ENCODE measurements at places on chromosomes 5 and 9.

DNA sequence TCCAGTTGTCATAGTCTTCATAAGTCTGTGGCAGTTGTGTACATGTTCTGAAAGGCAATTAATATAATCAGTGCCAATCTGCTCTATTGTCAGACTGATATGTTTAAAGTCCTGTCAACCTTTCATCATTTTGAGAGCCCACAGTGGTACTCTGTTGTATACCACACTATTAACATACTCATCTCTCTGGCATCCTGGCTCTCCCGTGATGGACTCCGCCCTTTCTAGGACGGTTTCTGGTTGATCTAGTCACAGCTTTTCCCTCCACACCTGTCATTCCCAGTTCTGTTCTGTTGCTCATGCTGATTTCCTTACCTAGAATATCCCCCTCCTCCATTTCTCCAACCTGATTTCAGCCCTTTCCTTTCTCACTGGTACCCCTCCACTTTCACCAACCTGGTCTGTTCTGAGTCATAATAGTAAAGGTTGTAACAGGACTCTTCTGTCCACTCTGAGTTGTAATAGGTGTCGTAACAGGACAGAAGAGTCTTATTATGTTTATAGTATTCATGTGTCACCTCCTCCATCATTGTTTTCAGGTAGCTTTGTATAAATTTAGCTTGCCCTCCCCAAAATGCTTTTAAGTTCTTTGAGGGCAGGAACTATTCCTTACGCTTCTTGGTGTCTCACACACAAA is 4.1 kb downstream of the PTCD2 start:
- no peak for DNase-seq

DNA sequence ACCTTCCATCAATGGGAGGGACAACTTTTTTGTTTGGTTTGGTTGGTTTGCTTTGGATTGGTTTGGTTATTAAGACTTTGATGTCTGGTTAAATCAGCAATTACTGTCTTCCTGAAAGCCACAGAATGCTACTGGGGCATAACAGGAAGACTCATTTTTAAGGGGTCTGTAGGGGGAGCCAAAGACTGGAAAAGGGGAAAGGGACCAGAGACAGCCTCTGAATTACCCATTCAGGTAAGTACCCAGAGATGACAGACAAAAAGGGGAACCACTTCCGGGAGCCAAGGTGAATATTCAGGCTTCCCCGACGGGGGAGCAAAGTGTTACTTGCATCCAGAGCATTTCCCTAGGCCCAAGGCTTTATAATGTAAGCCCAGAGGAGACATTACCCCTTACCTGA is 4.6 kb upstream of the FEM1C start:
- no peak for DNase-seq

- DNase-seq = no peak
These were observed at the start of gene F2RL2 for GRCh38 chr5:76622973-76623596. Gene F2RL2 (minus strand): TSS chr5:76623403. CDS start chr5:76623230, 173 bp downstream.

GRCh38 chr9:83349031-83349430 is 189.2 kb downstream of the FRMD3 start:
- DNase-seq = no peak

- DNase-seq = no peak
These were observed 8.3 kb downstream of the GLE1 start for GRCh38 chr9:128512820-128513219.

DNA sequence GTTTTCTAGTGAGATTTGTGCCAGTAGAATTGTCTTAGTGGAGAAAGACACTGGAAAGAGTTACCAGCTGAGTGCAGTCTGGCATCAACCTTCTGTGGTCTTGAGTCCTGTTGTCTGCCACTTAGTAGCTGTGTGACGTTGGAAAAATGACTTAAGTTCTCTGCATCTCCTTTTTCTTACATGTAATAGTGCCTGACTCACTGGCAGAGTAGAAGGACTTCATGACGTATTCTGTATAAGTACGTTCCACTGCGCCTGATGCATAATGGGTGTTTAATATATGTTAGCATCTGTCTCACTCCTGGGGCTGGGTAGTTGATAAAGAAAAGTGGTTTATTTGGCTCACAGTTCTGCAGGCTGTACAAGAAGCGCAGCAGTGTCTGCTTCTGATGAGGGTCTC is 144.8 kb downstream of the ST8SIA4 start:
- DNase-seq = no peak

DNA sequence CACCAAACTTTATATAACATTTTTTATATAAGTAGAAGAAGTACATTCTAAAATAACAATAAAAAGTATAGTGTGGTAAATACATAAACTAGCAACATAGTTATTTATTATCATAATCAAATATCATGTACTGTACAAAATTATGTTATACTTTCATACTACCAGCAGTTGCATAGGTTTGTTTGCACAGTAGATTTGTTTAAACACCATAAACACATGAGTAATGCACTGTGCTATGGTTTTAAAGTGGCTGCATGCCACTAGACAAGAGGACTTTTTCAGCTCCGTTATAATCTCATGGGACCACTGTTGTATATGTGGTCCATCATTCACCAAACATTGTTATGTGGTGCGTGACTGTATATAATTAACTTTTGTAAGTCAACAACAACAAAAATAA is 137.6 kb downstream of the DRD1 start:
- no peak for DNase-seq

- DNase-seq = no peak
These were observed 38.3 kb downstream of the RGS3 start for GRCh38 chr9:113501852-113502251.

DNA sequence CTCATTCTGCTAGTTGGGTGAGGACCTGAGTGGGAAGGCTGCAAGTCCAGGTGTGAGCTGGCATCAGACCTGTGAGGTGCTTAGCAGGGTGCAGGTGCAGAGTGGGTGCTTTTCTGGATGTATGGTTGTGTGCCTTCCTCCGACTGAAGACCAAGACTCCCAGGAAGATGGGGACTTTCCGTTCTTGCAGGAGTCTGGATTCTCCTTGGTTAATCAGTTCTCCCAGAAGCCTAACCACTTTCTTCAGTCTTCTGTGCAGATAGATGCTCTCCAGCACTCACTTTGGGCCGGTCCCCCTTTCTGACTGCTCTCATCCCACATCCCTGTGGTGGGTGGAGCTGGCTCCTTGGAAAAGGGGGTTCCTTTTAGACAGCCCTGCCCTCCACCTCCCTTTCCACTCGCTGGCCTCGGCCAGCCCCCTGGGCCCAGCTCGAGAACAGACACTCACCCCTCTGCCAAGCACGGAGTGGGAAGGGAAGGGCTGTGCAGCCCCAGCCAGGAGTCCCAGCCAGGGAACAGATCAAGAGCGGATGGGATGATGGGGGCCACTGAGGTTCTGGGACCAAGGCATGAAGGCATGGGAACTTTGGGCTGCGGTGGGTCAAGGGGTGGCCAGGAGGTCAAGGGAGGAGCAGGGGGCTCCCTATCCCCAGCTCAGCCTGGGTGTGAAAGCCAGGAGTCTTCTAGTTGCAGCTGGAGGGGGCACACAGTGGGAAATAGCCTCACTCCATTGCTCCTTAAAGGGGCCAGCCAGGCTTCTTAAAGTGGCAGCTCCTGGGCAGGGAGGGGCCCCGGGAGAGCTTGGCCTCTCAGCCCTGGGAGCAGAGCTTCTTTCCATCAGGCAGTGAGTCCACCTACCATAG is 62.4 kb downstream of the FGF18 start:
- DNase-seq = no peak
